ENCODE measurements at places on chromosomes 3 and 15. TPM values are rescaled to one million over a fixed set of nuclear protein-coding genes. Genes with fewer than 3 reads are reported as not detected.
A peak's percentile ranks its signal among the peaks of the same experiment; 100 is the strongest.

PARP15 gene
- total RNA-seq = not detected

LINGO1 gene
- not detected for total RNA-seq

DNA sequence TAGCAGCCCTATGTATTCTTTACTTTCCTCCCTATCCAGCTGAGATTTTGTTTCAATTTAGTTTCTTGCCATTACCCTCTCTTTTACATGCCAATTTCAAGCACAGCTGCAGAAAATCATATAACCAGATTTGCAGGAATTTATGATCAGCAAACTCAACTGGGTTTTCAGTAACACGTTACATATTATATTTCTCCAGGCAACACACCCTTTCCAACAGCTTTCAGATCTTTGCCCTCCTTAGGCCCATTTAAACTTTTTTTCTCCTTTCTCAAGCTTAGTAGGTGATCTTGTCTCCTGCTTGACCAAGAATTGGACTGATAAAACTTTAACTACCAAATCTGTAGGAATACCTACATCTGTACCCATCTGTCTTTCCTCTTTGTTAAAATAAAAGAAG is 23.6 kb downstream of the GOLM2 start:
- no peak for DNase-seq

DNA sequence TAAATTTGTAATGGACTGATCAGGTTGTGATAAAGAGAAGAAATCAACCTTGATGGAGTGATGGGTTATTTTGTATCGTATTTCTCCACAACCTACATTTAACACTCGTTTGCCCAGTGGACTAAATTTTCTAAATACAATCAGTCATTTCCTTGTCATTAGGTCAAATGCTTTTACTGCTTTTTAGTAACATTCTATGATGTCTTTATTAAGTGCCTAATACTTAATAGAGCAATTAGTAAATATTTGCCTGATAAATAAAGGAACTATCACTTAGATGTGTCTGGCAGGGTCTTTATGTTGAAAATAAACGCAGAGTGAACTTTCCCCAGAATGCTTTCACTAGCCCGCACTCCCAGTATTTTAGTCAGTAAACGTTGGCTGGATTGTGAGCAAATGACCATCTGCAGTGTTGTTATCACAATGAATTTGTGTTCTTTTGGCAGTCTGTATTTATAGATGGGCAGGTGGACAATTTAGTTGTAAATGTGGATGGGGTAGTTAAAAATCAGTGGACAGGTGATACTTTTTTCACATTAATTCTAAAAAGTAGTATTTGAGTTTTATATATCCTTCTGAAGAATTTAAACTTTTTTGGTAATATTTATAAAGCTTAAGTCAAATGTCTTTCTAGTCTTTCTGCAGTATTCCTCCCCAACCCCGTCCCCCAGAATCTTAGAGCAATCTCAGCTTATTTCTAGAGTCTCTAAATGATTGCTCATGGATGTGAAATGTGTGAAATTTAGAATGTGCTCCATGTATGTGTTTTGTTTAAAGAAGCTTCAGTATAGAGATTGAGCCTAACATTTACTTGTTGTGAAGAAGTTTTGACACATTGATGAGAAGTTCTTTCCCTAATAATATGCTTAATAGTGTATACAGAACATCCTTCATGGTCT is 4.9 kb downstream of the USP3 start:
- DNase-seq = peak; percentile 36

BTBD1 gene
- 121 TPM for total RNA-seq

GRCh38 chr15:78620527-78621421 is at the start of gene CHRNA3:
CHRNA3 (minus strand) TSS chr15:78620996; CDS start chr15:78620794, 202 bp downstream.
- DNase-seq = peak; percentile 12

DNA sequence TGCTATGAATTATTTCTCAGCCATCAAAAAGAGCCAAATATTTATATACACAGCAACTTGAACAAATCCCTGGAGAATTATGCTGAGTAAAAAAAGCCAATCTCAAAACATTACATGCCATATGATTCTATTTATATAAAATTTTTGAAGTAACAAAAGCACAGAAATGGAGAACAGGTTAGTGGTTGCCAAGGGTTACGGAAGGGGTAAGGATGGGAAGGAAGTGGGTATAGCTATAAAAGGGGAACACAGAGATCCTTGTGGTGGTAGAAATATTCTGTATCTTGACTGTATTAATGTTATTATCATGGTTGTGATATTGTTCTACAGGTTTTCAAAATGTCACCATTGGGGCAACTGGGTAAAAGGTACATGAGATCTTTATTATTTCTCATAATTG is 62.3 kb upstream of the ASB14 start:
- no peak for DNase-seq

DNA sequence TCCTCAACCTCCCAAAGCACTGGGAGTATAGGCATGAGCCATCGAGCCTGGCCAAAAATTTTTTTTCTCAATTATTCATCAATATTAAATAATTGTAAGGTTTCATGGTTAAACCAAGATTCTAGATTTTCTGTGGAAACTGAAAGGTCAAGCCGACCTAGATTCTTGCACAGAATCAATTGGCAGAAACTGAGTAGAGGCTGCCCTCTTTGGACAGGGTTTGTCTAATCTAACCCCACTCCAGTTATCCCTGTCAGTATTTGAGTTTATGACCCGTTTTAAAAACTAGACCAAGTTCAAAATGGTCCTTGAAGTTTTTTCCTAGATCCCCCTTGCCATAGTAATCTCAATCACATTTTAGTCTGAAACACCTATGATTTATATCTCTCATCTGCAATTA is 8.6 kb upstream of the ADAM10 start:
- peak; percentile 45 for DNase-seq

CRYGS gene
- 0.63 TPM for total RNA-seq

DNA sequence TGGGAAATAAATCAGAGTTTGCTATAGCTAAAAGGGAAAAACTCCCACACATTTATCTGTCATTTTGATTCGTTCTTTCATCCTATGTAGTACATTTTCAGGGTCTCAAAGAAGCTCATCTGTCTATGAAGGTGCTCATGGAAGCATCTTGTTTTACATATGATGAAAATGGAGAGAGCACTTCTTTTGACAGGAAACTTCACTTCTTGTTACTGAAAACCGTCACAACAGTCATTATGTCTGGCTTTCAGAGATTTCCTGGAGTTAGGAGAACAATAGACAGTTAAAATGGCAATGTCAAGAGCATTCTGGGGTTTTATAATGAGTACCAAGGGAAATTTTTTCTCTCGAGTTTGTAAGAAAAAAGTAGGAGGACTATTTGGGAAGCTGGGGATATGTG is 83.3 kb downstream of the TMEM108 start:
- DNase-seq = no peak

DNA sequence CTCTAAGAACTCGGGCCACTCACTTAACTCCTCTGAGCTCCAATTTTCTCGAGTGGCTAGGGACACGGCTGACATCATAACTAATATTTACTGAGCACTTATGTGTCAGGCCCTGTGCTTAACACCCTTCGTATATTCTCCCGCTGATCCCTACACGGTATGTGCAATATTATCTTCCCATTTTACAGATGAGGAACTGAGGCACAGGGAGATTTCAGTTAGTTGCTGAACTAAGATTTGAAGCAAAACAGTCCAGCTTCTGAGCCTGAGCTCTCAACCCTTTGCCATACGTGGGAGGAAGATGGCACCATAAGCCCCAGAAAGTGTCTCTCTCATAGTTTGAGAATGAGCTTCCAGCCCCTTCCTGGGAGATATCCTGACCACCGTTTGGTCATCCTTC is 19.6 kb downstream of the FAH start:
- DNase-seq = no peak

DNA sequence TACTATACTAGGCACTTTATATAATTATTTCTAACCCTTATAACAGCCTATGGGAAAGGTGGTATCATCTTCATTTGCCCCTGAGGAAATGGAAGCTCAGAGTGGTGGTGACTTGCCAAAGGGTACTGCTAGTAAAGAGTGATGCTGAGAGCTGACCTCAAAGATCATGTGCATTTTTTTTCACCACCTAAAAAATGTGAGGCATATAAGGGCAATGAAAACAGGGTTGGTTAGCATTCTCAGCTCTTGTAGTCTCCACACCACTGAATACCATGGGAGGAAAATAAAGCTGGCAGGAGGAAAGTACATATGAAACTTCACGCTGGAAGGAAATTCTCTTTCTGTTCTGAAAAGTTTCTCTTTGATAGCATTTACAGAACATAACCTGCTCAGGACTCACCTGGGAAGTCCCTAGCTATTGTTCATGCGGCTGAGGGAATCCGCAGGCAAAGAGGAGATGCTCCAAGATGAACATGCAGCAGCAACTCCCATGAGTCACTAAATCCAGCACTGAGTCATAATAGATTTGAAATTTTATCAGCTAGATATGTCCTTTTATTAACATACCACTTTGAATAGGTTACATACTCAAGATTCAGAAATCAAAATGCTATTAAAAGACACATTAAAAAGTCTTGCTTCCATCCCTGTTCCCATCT is 17.3 kb downstream of the FAIM start:
- DNase-seq = peak; percentile 40

DNA sequence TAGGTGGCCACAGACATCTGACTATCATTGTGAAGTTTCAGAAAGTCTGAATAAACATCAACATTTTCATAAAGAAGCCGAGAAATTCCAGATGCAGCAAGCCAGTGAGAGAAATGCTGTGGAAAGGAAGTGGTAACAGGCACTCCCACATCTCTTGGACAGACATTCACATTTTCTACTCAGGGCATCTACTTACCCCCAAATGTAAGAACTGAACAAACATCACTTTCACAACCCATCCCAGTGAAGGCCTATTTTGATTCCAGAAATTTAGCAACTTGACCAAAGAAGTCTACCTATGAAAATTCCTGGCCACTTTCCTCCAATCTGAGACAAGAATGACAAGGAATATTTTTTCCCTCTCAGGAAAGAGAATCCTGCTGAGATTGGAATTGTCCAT is 224.8 kb upstream of the DCBLD2 start:
- peak; percentile 12 for DNase-seq

DNA sequence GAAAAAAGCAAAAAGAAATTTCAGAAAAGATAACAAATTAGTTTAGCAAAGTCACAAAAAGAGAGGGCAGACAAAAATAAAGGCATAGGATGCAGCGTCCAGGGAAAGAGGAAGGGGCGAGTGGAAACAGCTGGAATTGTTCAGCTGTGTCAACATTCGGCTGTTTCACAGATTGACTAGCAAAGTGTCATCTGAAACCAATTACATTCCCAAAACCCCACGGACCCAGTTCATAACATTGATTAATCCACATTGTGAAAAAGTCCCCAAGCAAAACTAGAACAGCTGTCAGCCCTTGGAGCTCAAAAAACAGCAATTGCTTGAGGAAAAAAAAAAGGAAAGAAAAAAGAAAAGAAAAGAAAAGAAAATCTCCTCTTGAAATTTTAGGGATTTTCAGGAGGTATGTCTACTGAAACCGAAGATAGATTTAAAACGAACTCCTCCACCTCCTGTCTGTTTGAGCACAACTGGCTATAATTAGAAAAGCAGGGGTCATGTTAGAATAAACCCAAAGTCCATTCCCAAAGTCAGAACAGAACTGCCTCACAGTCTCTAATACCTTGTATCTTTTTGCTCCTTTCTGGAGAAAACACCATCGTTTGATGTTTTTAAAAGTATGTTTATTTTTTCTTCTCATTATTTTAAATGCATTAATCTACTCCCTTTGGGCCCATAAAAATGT is 159.6 kb downstream of the RORA start:
- DNase-seq = no peak

- DNase-seq = no peak
Observed at GRCh38 chr3:189809583-189809982, 178.4 kb downstream of the TP63 start.

DNA sequence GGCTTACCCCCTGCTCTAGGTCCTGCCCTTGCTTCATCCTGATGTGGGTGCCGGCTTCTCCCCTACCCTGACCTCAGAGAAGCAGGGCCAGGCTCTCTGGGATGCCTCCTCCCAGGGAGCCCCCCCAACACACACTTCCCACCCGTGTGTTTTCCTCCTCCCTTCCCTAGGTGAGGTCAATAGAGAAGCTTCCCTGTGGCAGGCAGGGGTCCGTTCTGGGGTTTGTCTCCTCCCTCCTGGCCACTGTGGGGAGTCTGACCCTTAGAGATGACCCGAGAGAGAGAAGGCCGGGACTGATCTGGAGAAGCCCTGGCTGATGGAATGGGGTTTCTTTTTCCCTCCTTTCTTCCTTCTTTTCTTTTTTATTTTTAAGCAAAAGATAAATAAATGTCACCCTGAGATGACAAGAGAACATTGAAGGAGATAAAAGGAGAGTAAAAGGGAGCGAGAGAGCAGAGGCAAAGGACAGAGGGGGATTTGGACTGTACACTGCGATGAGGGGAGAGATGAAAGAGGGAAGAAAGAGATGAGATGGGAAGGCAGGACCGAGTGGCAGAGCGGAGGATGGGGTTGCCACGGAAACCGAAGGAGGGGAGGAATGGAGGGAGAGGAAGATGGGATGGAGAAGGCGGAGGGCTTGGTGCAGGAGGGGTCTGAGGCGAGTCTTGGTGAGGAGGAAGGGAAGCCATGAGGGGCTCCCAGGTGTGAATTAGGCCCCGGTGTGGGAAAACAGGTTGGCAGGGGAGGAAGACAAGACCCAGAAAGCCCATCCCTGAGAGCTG is 48.4 kb downstream of the IDH2 start:
- DNase-seq = no peak

DNA sequence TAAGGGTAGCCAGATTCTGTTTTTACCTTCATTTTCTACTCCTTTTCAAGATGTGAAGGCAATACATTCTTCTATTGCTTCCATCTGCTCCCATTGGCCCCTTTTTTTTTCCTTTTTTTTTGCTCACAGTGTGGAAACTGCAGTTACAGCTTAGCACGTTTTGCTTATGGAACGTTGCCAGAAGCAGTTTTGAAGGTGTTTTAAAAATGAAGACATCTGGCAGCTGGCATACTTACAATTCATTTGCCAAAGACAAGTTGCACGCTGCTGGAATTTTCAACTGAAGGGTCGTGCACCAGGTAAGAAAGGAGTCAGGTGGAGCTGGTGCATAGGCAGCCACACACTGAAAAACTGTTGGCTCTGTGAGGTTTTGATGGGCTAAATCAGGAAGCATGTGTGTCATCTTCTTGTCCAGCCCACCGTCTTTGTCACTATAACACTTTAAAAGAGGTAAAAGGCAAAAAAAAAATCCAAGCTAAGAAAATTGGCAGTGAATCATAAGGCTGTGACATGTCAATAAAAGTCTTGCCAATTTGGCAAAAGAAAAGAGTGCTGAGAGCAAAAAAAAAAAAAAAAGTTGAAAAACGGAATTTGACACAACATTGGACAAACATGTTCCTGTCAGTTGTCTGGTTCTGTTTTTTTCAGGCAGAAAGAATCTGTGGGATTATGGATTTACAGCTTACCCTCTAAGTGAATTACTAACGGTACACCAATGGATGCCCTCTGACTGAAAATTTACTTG is 225.4 kb upstream of the SOX2 start:
- no peak for DNase-seq

GHRL gene
- not detected for total RNA-seq
